WTC11 (cell line): ENCODE measurements at places on chromosomes 4 and X. TPM values are rescaled to one million over a fixed set of nuclear protein-coding genes. Genes with fewer than 3 reads are reported as not detected.

PASD1 gene
- total RNA-seq = 0.07 TPM in 1 of 3 replicates, not detected in the others

SRPX gene
- 7.7 to 8.0 TPM (median 7.7 TPM) in 3 replicates for total RNA-seq

DNA sequence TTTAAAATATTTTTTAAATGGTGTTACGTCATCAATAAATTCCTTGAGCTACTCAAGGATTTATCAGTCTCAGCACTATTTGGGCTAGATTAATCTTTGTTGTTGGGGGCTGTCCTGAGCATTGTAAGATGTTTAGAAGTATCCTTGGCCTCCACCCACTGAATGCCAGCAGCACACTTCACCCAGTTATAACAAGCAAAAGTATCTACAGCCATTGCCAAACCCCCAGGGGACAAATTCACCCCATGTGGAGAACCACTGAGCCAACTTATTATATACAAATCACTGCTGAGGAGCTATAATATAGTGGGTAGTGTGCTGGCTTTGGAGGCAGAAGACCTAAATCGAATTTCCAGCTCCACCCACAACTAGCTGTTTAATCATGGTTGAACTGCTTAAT lies 58.3 kb downstream of the ATP10D start:
- H3K27me3 ChIP-seq = no peaks in the 10 kb centered on the region
- H3K27ac ChIP-seq = no peak overlapping the region
- H3K4me3 ChIP-seq = no peak overlapping the region
- no peaks in the 10 kb centered on the region for H3K36me3 ChIP-seq
- DNase-seq = no peak

DNA sequence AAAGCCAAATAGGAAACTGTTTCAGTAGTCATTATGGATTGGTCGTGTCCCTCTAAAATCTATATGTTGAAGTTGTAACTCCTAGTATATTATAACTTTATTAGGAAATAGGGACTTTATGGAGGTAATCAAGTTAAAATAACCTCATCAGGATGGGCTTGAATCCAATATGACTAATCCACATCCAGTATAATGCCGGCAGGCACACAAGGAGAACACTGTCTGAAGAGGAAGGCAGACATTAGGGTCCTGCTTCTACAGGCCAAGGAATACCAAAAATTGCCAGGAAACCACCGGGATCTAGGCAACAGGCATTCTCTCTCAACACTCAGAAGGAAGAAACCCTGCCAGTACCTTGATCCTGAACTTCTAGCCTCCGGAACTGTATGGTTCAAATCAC lies 130.3 kb downstream of the ATP10D start:
- no peaks in the 10 kb centered on the region for H3K4me1 ChIP-seq
- H3K4me3 ChIP-seq = no peak overlapping the region
- no peak overlapping the region for H3K27ac ChIP-seq
- no peaks in the 10 kb centered on the region for H3K36me3 ChIP-seq
- no peak for DNase-seq

MAGEB2 gene
- 0.21 to 0.35 TPM (median 0.23 TPM) in 3 replicates for total RNA-seq

SPANXB1 gene
- total RNA-seq = not detected in 3 replicates

GRCh38 chr4:88419874-88420273 lies 37.0 kb upstream of the HERC5 start:
- H3K27me3 ChIP-seq = no peaks in the 10 kb centered on the region
- DNase-seq = no peak
- no peaks in the 10 kb centered on the region for H3K4me1 ChIP-seq
- no peaks in the 10 kb centered on the region for H3K36me3 ChIP-seq
- H3K4me3 ChIP-seq = no peak overlapping the region
- no peak overlapping the region for H3K27ac ChIP-seq

GRCh38 chrX:106862972-106863688 lies 40.0 kb downstream of the RIPPLY1 start:
- peaks cover 3% of the 10 kb centered on the region; the same call in 1 of the 2 replicates for H3K4me1 ChIP-seq
- no peak overlapping the region for H3K4me3 ChIP-seq
- peak; percentile 47 for DNase-seq
- peaks cover 5% of the 10 kb centered on the region; the same call in 1 of the 2 replicates for H3K36me3 ChIP-seq
- peaks cover 3% of the 10 kb centered on the region; the same call in 1 of the 2 replicates for H3K27me3 ChIP-seq

DNA sequence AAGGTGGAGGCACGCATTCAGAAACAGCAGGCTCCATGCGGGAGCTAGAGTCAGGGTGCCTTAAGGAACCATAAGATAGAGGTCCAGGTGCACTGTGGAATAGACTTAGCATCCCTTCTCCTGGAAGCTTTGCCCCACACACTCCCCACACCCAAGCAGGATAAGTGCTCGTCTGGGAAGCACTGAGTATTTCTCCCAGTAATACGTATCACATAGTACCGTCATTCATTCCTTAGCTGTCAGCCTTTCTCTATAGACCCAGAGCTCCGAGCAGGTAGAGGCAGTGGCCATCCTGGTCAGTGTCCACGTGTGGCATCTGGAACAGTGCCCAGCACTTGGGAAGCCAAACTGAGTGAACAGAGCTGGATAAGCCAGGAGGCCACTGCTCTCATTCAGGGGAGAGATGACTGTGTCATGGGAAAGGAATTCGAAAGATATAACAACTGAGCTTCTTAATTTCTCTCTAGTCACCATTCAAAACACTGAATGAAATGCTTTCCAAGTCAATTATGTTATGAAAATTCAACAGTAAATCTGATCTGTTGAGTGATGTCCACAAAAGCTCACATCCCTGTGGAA lies 9.9 kb downstream of the APBB2 start:
- H3K27me3 ChIP-seq = no peaks in the 10 kb centered on the region
- no peaks in the 10 kb centered on the region for H3K36me3 ChIP-seq
- 0 out of 2 replicates have a peak overlapping the region, but pooled peaks have one; percentile 64 for H3K27ac ChIP-seq
- no peak overlapping the region for H3K4me3 ChIP-seq

XAGE5 gene
- total RNA-seq = not detected in 3 replicates

- DNase-seq = no peak
- no peaks in the 10 kb centered on the region for H3K36me3 ChIP-seq
- no peak overlapping the region for H3K4me3 ChIP-seq
Observed at GRCh38 chrX:151988706-151989299, 14.3 kb upstream of the GABRE start.

GRCh38 chr4:149605601-149606378 lies 209.9 kb downstream of the IQCM start:
- H3K27me3 ChIP-seq = no peaks in the 10 kb centered on the region
- peak; percentile 12 for DNase-seq
- no peaks in the 10 kb centered on the region for H3K36me3 ChIP-seq
- H3K27ac ChIP-seq = peak overlapping the region; percentile 37; the same call in 1 of the 2 replicates
- H3K4me1 ChIP-seq = peaks cover 14% of the 10 kb centered on the region
